ENCODE measurements at places on chromosomes 4 and X.

DNA sequence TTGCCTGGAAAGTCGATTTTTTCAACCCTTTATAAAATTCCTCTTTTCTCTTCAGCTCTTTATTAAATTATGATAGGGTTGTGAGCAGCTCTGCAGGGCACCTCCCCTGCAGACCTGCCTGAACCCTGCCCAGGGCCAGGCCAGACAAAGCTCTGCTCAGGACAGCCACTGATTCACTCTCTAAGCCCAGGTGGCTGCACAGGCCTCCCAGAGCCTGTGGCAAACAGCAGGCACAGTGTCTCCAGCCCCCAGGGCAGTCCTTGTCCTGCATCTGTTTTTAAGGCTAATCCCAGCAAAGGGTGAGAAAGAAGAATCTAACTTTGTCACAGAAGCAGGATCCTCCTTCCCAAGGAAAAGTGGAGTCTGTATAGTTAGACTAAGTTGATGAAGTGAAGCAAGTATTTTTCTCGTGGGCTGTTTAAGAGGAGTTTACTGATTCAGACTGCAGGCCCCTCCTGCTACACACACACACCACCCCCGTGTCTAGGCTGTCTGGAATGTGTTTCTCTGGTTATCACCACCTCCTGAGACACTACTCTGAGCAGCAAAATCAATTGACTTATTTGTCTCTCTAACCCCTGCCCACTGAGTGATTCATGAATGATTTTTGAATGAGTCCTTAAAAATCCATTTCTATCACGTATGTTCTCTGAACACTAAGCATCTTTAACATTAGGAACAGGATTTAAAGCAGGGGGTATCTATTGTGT is 101.7 kb downstream of the CHIC2 start:
- no peak for DNase-seq

DNA sequence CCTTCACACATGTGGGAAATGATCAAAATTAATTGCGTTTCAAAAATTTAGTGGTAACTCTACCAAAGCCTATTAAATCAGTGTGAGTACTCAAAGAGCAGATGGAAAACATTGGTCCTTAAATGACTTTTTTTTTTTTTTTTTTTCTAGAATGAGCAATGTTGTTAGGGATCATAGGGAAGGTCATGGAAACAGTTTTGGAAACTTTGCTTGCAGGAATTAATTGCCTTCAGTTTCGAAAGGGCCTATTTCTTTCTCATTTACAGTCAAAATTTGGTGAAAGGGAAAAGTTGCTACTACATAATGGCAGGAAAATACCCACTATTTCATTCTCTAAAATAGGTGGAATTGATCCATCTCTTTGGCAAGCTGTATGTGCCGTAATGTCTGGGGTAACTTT is 160.9 kb downstream of the RTL9 start:
- DNase-seq: no peak

- DNase-seq: no peak
Measured at GRCh38 chrX:147351644-147352043, 537.1 kb upstream of the CXorf51A start.

DNA sequence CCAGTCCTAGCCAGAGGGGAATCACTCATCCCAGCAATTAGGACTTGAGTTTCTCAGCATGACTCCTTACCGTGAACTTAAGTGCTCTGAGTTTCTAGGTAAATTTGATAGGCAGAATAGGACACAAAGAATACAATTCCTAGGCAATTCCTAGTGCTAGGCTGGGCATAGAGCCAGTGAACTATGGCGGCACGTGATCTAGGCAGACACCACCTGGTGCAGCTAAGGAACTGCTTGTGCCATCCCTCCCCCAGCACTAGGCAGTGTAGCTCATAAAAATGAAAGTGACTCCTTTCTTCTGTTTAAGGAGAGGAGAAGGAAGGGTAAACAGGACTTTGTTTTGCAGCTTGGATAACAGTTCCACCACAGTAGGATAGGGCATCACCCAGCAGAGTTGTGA is 736.3 kb upstream of the PCDH7 start:
- no peak for DNase-seq

DNA sequence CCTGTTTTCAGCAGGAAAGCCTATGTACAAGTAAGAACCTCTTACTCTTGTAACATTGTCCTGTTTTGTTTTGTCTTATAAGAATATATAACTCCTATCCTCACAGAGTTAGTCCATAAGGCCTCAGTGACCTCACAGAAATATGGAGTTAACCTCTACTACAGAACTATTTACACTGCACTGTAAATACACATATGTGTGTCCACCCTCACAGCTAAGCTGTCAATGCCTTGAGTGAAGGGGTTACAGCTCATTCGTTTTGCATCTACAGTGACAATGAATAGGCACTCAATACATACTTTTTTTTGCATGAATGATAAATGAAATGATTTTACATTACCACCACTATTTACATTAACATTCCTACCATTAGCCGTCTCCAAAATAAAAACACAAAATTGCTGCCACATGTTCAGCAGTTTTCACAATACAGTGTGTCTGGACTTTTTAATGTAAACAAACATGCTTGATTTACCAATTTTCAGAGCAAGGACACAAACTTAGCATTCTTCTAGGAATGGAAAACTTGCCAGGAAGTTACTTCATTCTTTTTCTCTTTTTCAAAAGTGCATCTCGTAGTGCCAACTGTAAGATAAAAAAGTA is 9.5 kb upstream of the NAAA start:
- DNase-seq: no peak
